RWPE2 (cell line): ENCODE measurements at places on chromosomes 12 and 14.

GRCh38 chr12:114924946-114925475 lies 241.0 kb upstream of the TBX3 start:
- no peak for DNase-seq

GRCh38 chr12:58761308-58761707 lies 159.0 kb downstream of the LRIG3 start:
- no peak for DNase-seq

- no peak for DNase-seq
Observed at GRCh38 chr12:40101747-40102146, 4.1 kb downstream of the SLC2A13 start.

DNA sequence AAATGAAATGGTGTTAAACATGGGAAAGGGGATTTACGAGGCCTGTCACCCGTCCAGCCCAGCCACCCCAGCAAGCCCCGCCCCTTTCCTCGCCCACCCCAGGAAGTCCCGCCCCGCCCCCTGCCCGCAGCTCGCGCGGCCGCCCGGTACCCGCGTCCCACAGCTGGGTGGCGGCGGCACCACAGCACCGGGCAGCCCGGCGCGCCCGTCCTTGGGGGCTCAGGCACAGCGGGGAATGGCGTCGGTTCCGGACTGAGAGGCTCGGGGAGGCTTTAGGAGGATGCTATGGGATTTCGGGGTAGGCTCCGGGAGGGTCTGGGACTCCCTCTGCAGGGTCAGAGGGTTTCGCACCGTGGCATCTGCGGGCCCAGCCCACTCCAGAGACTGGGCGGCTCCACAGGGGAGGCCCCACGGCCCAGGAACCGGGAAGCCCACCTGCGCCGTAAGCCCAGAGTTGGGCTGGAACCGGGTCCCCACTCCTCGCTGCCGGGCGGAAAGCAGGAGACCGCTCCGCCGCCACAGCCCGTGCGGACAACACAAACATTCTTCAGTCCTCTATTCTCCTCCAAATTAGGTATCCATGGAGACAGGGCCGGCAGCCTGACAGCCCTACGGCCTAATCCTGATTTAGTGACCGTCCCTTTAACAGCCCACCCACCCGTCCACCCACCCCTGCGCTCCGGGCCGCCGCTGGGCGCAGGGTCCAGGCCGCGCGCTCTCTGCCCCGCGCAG lies 1.4 kb downstream of the FIGNL2 start:
- no peak for DNase-seq

DNA sequence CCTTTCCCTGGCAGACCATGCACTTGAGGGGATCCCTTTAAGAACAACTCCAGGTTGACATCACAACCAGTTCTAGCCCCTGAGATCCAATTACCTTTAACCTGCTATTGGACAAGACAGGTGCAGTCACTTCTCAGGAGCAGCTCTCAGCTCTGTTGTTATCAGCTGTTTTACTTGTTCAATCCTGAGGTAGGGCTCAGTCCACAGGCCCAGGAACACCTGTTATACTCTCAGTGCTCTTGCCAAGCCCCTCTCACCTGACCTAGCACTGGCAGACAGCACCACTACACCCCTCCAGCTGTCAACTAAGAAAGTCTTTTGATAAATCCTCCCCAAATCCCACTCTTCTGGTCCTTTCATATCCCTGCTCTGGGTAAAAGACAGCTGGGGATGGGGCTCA lies 163.9 kb upstream of the TMTC2 start:
- no peak for DNase-seq

DNA sequence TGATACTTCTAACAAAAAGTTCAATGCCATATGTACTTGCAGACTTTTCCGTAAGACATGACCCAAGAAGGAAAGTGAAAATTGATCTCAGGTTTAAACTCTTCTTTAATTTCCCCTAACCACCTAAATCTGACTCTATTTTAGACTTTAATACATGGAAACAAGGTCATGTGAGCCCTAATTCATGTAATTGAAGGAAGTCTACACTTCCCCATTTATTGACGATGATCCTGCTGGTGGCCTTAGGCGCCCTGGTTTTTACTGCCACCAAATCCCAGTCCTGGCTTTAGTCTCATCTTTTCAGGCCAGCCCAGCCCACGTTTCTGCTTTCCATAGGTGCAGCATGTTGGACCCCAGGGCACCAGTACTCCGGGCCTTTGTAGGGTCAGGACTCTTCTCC lies 157.9 kb downstream of the PELI2 start:
- no peak for DNase-seq

DNA sequence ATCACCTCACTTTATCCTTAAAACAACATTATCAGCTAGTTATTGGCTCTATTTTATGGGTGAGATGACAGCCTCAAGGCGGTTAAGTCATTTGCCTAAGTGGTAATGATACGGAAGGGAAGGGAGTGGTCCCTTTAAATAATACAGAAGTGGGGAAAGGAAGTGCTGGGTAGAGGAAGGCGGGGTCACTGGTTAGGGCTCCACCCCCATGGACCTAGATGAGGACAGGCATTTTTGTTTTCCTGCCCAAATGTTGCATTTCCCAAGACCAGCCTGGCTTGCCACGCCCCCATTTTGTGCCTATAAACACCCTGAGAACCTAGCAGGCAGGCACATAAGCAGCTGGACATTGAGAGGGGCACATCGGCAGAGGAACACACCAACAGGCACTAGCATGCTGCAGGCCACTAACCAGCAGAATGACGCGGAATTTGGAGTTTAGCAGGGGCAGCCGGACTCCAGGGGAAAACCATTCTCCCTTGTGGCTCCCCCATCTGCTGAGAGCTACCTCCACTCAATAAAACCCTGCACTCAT lies 100.9 kb downstream of the EPS8 start:
- DNase-seq, result no peak

GRCh38 chr12:41804026-41804425 lies 340.6 kb downstream of the GXYLT1 start:
- DNase-seq, result no peak

- DNase-seq, result no peak
Observed at GRCh38 chr12:49428793-49429192, 61.5 kb downstream of the SPATS2 start.

- no peak for DNase-seq
Observed at GRCh38 chr12:45246236-45246635, 30.3 kb downstream of the ANO6 start.

- no peak for DNase-seq
Observed at GRCh38 chr14:53668897-53669296, 287.7 kb downstream of the BMP4 start.

- no peak for DNase-seq
Observed at GRCh38 chr12:57254506-57255280, 3.7 kb upstream of the STAC3 start.

- no peak for DNase-seq
Observed at GRCh38 chr14:32706721-32707519, 231.8 kb upstream of the NPAS3 start.

DNA sequence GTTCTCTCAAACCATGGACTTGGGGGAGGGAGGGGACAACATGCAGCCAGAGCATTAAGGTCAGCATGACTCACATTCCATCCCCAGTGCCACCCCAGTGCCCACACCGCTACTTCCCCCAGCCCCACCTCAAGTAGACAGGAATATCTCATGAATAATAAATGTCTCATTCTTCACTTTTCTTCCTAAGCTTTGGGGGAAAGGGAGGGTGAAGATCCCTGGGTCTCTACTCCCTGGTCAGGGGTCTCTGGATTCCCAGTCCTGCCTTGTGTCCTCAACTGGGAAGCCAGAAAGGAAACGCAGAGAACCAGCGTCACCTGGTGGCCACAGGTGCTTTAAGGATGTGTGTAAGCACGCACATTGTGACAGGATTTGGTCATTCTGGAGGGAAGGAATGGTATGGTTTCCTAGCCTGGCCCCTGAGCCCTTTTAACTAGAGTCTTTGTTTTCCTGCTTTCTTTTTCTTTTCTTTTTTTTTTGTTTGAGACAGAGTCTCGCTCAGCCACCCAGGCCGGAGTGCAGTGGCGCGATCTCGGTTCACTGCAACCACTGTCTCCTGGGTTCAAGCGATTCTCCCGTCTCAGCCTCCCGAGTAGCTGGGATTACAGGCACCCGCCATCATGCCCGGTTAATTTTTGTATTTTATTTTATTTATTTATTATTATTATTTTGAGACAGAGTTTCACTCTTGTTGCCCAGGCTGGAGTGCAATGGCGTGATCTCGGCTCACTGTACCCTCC lies 3.4 kb downstream of the GPR84 start:
- no peak for DNase-seq

DNA sequence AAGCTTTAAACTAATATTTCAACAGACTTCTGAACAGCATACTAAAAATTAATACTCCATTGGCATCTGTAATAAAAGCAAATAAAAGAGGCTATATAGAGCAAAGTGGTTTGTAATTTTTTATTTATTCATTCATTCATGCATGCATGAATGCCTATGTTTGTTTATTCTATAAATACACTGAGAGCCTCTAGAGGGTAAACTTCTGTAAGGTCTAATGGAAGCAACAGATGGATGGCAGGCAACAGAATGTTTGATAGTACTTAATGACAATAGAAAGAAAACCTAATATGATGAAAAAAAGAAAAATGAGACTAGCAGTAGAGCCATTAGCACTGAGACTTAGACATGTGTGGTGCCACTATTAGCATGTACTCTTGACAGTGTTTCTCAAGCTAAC lies 253.1 kb downstream of the CCDC91 start:
- DNase-seq, result no peak

- DNase-seq, result no peak
Observed at GRCh38 chr12:48903363-48903981, 21.8 kb downstream of the FKBP11 start.

DNA sequence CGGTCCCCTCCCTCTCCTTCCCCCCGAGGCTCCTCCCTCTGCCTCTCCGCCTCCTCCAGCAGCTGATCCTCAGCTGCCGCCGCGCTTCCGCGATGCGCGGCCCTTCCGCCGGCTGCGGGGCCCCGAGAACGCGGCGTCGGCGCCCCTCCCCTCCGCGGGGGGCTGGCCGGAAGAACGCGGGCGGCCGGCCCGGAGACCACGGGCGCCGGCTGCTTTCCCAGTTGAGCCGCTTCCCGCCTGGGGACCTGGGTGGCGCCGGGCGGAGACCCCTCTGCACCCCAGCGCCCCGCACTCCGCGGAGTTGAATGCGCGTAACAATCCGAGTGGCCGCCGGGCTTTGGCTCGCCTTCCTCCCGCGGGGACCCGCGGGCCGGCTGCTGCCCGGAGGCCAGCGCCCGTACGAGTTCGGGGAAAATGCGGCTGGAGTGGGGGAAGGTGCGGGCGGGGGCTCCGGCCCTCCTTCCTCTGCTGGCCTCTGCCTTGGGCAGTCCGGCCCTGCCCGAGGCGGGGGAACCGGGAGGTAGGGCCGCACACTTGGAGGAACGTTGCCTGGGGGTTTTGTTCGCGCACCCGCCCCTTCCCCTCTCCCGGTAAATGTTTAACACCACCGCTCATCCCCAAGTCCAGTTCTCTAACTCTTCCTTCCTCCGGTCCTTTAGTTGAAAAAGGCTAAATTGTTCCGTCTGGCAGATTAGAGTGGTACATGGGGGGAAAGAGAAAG lies 393 bp upstream of the DCAF5 start:
- DNase-seq, result no peak

DNA sequence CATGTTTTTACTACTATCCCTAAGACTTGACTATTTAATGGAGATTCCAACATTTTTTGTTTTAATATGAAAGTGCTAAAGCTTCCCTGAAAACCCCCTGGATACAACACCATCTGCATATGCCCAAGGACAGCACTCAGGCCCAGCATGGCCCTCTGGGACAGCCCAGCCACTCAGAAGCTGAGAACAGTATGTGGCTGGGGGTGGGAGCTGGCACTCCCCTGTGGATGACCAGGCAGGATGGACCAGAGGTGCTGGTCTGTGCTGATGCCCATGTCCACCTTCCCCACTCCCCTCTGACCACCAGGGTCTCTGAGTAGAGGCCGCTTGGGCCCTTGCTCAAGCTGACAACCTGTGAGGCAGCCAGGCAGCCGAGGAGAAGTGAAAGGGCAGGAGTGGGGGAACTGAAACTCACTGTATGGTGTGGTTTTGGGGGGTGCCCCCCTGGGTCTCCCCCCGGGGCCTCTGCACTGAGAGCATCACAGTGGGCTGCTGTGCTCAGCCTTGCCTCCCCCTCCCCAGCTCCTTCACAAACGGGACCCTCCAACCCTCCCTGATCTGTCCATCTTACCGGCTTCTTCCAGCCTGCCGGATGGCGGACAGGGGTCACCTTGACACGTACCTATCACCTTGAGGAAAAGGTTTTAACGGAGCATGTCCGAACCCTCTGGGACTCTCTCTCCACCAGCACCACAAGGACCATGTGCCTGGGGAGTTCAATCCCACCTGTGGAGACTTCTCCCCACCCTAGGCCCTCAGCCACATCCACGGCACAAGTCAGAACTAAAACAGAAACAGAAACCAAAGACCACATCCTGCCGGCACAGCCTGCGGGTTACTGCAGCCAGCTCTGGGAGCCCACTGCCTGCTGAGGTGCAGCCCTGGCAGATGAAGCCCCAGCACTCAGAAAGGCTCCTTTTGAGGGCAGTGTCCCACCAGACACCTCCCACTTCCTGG lies at the start of gene TMEM229B:
Gene TMEM229B, minus strand, starts transcription at position 785 of the 957 bp plus-strand sequence. CDS start 14,798 bp downstream, outside the sequence.
- no peak for DNase-seq

DNA sequence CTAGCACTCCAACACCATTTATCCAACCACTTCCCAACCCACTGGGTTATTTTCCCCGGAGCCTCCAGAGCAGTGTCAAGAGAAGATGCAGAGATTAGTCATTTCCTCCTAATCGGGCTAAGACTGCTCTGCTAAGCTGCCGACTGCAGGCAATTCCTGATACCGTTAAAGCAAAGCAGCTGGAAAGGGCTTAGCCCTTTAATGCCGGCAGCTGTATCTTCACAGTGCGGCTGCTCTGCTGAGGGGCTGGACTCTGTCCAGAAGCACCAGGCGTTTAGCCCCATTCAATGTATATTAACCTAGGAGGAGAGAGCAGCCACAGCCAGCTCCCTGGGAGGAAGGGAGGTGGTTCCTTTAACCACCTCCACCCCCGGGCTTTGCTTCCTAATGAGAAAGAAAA lies 11.1 kb downstream of the AQP6 start:
- no peak for DNase-seq

DNA sequence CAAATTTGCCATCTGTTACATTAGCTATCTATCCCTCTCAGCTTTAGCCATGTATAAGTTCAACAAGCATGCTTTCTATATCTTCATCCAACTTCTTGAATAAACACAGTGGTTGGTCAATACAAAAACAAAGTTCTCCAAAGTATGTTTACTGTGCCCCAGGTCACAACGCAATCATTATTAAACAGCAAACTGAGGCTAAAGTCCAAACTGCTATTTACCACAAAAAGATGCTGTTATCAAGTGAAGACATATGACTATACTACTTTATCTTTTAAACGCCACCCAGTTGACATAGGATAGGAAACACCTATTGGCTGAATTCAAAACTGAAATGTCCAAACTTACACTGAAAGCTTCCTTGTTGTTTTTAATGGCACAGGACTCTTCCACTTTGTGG lies 11.7 kb downstream of the ZCCHC8 start:
- DNase-seq, result no peak

DNA sequence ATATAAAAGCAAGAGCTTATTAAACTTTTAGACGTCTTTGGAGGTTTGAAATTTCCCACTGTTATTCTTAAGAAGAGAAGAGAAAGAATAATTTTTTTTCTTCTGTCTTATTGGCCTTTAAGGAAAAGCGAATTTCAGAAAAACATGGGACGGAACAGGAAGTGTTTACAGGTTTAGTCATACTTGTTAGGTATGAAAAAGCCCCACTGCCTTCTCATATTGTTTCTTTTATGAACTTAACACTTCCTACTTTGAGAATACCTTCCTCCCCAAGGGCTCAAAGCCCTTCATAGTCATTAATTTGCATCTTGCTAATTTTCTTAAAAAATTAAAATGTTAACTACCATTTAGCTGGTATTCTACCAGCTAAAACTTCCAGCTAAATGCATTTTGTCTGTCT lies 82.0 kb downstream of the ETV6 start:
- no peak for DNase-seq

- DNase-seq, result no peak
Observed at GRCh38 chr14:68315081-68315480, 477.8 kb downstream of the ZFP36L1 start.

GRCh38 chr12:76276499-76277151 lies 71.6 kb downstream of the BBS10 start:
- no peak for DNase-seq
